SW480 (cell line): ENCODE measurements at places on chromosomes 2 and 18.

DNA sequence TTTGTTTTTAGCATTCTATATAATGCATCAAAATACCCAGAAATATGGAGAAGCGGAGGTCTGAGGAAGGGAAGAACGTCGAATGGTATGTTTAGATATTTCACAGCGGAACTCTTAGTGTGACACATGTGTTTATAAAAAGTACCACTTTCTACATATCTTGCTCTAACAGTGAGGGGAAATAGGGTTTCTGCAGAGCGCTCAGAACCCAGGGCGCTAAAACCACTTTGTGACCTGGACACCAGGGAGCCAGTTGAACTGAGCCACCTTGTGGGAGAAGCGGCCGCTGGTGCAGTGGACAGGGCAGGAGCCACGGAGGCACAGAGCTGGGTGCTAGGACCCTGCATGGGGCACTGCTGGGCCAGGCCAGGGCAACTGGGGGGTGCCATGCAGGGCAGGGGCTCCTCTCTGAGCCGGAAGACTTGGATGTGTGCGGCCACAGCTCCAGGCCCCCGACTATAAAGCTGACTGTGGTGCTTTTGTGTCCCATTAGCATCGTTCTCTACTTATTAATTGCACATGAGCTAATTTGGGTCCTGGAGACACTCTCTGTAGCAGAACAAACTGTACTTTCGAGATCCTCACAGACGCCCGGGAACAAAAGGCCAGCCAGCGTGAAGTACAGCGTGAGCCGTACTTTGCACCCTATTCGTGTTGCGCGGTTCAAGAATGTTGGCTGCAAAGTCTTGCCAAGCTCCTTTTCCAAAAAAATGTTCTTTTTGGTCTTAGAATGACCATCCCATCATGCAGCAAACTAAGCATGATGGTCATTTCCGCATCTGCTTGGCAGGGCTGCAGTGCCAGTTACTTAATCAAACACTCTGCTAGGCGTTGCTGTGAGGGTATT lies 151.9 kb upstream of the ALKAL2 start:
- DNase-seq: no peak

- DNase-seq: no peak
Measured at GRCh38 chr2:233252227-233252626, 754 bp downstream of the ATG16L1 start.

- DNase-seq: no peak
Measured at GRCh38 chr2:86672027-86672545, 48.0 kb upstream of the RMND5A start.

DNA sequence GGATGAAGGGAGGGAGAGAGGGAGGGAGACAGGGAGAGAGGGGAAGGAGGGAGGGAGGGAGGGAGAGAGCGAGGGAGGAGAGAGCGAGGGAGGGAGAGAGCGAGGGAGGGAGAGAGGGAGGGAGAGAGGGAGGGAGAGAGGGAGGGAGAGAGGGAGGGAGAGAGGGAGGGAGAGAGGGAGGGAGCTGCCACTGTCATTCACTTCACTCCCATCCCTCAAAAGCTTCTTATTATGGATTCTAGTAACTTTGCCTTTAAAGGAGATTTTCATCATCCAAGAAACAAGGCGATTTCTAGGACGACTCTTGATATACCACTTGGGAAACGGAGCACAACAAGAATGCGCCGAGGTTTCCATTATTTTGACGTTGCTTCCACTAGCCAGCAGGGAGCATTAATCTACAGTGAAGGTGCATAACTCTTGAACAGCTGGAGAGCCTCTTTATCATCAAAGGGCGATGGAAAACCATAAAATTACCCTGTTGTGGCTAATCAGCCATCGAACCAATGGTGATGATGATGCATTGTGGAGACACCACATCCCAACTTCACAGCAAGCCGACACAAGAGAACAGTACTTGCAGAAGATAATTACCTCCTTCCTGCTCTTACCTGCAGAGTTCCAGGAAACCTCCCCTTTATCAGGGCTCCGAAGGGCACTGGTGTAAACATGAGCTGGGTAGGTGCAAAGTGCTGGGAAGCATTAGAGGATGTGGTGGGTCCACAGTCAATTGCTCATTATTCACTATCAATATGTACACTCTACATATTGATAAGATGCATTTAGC lies 130.5 kb downstream of the EIPR1 start:
- DNase-seq: peak; percentile 99

- no peak for DNase-seq
Measured at GRCh38 chr2:230658877-230659652, 53.6 kb upstream of the CAB39 start.

- DNase-seq: no peak
Measured at GRCh38 chr2:179963626-179964025, 43.5 kb downstream of the CWC22 start.
